GM23248 (cell line): ENCODE measurements at places on chromosomes 1 and 21. TPM values are rescaled to one million over a fixed set of nuclear protein-coding genes. Genes with fewer than 3 reads are reported as not detected.

Gene SPATA45
- not detected in 2 replicates for total RNA-seq

Gene DFFA
- total RNA-seq: 27.9 and 35.0 TPM in 2 replicates

Gene NMNAT2
- 2.4 and 6.2 TPM in 2 replicates for total RNA-seq

Gene NFASC
- total RNA-seq: 54.7 and 55.4 TPM in 2 replicates
